Suprapubic skin (tissue), 4 donors: ENCODE measurements at places on chromosomes 12 and 14. TPM values are rescaled to one million over a fixed set of nuclear protein-coding genes. Genes with fewer than 3 reads are reported as not detected.

DNA sequence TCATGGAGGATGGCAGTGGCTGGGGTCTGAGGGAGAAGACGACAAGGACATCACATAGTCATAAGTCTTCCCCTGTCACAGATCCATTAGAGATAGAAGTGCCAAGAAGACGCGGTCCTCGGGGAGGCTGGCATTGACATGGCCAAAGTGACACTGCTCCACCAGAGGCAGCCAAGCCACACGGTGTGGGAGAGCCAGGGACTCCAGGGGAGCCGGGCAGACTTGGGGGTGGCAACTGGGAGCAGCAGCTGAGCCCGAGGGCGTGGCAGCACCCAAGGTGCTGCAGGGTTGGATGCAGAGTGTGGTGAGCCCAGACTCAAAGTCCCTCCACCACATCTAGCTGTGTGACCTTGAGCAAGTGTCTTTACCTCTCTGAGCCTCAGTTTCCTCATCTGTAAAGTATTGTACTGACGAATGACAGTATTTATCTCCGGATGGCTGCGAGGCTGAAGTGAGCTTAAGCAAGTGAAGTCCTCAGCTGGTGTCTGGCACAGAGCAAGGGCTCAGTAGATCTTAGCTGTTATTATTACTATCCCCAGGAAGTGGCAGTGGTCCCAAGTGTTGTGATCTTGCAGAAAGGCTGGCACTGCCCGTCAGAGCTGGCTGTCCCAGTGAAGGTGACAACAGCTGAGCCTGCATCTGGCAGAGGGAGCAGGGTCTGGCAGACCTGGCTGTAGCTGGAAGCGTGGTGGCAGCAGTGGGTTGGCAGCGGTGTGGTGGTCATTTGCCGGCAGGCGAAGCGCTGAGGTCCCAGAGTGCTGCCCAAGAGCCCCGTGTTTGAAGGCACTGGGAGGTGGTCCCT lies 54.9 kb downstream of the ZNF664 start:
- H3K36me3 ChIP-seq: no peaks in the 10 kb centered on the region
- peaks cover 18% of the 10 kb centered on the region for H3K4me1 ChIP-seq
- no peak overlapping the region for H3K4me3 ChIP-seq

CLEC4D gene
- total RNA-seq: not detected

DNA sequence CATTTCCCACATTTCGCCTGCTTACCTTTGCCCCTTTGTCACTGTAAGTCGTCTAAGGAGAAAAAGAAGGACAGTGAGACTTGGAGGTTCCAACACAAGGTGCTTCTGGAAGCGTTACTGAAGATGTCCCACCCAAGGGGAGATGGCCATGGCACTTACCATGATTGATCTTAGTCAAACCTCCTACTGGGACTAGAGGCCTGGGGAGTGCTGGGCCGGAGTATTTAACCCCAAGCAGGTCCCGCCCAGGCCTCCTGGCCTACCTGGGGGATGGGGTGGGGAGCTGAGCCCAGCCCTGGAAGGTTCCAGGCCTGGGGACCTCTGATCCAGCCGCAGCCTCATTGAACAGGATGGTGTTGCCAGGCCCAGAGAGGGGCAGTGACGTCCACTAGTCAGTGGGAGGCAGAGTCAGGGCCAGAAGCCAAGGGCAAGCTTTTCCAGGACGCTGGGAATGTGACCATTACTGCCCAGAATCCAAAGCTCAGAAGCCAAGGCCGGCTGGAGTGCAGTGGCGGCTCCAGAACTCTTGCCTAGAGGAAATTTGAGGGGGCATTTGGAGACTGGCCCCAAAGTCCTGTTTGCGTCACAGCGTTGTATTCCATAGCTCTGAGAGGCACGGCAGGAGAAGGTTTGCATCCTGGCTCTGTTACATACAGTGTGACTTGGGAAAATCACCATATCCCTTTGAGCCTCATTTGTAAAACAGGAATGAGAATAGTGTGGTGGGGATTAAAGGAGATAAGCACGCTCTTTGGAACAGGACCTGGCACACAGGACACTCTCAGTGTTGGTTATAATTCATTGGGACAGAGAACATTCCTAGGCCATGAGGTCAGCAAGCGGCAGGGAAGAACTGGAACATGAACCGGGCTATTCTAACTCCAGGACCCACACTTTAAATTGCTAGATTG lies at the start of gene HPD:
HPD (minus strand) TSS at position 198 of the 911 bp plus-strand sequence; CDS start at position 162, 36 bp downstream.
- H3K27me3 ChIP-seq: no peaks in the 10 kb centered on the region
- no peaks in the 10 kb centered on the region for H3K36me3 ChIP-seq
- peaks cover 7% of the 10 kb centered on the region for H3K4me1 ChIP-seq
- DNase-seq: no peak
- H3K4me3 ChIP-seq: no peak within 1 kb of the TSS

- H3K27me3 ChIP-seq: no peaks in the 10 kb centered on the region
- H3K4me3 ChIP-seq: no peak overlapping the region
- no peaks in the 10 kb centered on the region for H3K36me3 ChIP-seq
- H3K4me1 ChIP-seq: no peaks in the 10 kb centered on the region
Measured at GRCh38 chr12:124094188-124094587, 121.2 kb downstream of the ZNF664 start.

DNA sequence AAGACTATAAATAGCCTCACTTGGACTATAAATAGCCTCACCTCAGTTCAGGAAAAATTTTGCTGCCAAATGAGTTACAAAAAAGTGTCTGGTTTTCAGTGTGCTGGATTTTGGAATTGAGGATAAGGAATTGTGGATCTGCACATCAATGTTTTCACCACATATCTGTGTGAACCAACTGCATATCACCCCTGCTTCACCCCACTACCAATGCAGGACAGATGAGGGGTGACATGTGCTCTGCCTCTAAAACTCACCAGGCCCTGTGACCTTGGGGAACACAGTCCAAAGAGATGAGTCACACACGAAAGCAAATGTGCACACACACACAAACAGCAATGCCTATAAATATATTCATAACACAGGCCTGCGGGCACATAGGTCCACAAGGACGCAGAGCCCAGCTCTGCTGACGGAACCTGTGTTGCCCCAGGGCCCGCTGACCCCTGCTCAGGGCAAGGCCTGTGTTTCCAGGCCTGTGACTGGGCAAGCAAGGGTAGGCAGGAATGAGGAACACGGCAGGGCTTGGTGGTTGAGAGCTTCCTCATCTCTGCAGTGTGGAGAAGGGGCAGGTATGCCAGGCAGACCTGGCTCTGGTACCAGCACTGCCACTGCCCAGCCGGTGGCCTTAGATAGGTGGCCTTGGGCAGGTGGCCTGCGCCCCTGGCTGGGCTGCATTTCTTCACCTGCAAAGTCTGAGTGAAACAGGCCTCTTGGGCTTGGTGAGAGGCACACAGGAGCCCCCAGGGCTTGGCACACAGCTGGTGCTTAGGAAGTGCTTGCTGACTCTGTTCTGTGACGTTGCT lies 82.4 kb downstream of the ARL6IP4 start:
- peak overlapping the region; percentile 60 for H3K27ac ChIP-seq
- H3K36me3 ChIP-seq: no peaks in the 10 kb centered on the region
- H3K4me3 ChIP-seq: no peak overlapping the region
- no peak for DNase-seq
- H3K27me3 ChIP-seq: no peaks in the 10 kb centered on the region
- peaks cover 58% of the 10 kb centered on the region for H3K4me1 ChIP-seq

- no peak for DNase-seq
- H3K4me3 ChIP-seq: peak overlapping the region; percentile 42
- H3K36me3 ChIP-seq: no peaks in the 10 kb centered on the region
- H3K27me3 ChIP-seq: peaks cover 50% of the 10 kb centered on the region
- H3K4me1 ChIP-seq: peaks cover 11% of the 10 kb centered on the region
Measured at GRCh38 chr14:97413022-97413539, 615.9 kb downstream of the VRK1 start.
